ENCODE measurements at places on chromosomes 7 and 10. TPM values are rescaled to one million over a fixed set of nuclear protein-coding genes. Genes with fewer than 3 reads are reported as not detected.
A peak's percentile ranks its signal among the peaks of the same experiment; 100 is the strongest.

Gene TMEM176A
- 110 TPM for total RNA-seq

DNA sequence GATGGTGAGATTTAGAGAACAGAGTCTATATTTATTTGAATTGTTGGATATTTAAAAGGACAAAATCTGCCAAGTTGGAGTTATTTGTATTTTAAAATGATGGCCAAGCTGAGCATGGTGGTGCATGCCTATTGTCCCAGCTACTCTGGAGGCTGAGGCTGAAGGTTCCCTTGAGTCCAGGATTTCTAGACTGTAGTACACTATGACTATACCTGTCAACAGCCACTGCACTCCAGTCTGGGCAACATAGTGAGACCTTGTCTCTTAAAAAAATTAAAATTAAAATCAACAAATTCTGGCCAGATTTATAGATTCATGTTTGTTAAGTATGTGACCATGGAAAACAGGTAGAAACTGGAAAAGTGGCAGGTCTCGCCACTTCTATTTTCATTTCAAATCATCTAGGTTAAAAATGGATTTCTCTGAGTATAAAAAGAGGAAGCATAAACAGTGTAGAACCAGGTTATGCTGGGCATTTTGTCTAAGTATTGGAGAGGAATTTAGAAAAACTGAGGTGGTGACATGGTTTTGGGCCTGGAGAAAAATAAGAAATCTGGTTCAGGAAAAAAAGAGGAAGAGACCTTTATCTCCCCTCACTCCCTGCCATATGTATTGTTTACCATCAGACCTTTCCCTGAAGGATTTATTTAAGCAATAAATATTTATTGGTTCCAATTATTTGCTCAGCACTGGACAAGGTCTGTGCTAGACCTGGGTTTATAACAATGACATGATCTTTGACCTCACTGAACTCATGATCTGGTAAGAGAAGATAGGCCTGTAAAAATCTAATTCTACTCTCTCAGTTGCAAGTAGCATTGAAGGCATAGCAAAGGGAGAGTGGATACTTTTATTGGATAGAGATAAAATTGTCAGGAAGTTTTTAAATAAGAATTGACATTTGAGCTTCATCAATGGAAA is 134.2 kb downstream of the TSPAN12 start:
- no peak for DNase-seq

- peak; percentile 71 for DNase-seq
Observed at GRCh38 chr10:46106410-46107255, 60.6 kb upstream of the MSMB start.

- no peak for DNase-seq
Observed at GRCh38 chr7:7103343-7104313, 78.7 kb upstream of the C1GALT1 start.

DNA sequence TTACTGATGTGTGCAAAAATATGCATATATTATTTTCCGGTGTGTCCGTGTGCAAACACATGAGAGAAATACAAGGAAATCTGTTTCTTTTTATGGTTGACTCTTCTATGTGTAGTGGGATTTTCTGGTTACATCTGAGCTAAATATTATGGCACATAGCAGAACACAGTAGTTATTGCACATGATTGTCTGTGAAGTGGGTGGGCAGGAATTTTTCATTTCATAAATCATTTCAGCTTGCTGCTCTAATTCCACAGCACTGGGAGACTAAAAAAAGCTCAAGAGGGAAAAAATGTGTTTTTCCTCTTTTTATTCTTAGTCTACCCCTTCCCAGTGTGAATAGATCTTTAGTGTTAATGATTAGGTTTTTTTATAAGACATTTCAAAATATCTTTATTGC is 197.9 kb downstream of the MBL2 start:
- DNase-seq: no peak

DNA sequence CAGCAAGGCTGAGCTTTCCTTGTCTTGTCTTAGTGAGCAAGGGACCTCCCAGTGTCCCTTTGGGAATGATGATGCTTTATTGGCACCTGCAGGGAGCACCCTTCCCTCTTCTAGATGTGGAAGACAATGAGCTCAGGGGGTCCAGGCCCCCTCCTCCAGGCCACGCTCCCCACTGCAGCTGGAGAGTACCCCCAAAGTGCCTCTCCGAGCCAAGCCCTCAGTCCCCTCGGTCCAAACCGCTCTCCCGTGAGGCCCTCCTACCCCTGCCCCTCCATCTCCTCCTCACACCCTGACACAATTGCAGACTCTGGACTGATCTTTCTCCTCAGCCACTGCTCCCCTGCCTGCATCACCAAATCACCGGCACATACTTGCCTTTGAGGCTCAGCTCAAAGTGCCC is 16.7 kb downstream of the RBP3 start:
- no peak for DNase-seq

DNA sequence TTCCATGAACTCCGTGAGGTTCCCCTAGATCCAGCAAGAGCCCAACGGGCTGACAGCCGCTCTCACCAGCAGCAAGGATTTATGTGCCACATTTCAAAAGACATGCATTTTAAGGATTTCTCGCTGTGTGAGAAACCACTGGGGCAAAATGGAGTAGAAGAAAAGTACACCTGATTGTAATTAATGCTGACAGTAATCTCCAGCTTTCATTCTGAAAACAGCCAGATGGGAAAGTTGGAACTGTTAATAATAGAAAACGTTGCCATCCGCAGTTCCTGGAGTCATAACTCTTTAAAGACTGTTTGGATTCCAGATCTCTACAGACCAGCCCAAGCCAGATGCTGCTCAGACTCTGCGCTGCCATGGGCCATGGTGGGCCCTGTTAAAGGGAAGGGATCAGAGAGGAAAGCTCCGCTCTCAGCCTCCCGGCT is 216.9 kb upstream of the GLI3 start:
- DNase-seq: no peak

DNA sequence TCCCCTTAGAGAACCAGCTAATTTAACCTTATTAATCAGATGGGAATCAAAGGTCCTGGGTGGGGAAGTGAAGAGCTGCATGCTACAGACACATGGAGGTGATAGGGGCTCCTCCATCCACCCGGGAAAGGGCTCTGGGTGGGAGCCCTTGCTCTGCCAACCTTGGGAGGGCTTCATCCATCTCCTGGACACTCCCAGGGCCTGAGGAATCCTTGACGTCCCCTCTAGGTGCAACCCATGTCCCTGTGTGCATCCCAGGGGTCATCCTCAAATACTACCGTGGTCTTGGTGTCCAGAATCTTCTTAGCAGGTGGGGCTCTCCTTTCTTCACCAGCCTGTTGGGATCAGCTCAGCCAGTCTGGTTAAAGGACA is 55.4 kb upstream of the IGFBP3 start:
- DNase-seq: no peak

All from left cardiac atrium (tissue), 4 donors.